ENCODE measurements at places on chromosomes 4 and X. TPM values are rescaled to one million over a fixed set of nuclear protein-coding genes. Genes with fewer than 3 reads are reported as not detected.

Gene PDZD4
- total RNA-seq, result 3.8 TPM

Gene HPF1
- total RNA-seq, result 16.9 TPM

Gene SPANXC
- total RNA-seq, result 0.65 TPM

Gene CCDC110
- total RNA-seq, result not detected

Gene SPATA18
- 3.1 TPM for total RNA-seq

Gene NLGN3
- 1.0 TPM for total RNA-seq

Gene PNMA6A
- 4.8 TPM for total RNA-seq

Gene RADX
- total RNA-seq, result not detected

Gene C1QTNF7
- total RNA-seq, result not detected

Gene RAB33A
- total RNA-seq, result 0.21 TPM

Gene SMIM43
- 0.20 TPM for total RNA-seq

Gene GAGE13
- not detected for total RNA-seq

Gene C4orf17
- total RNA-seq, result not detected

Gene TMSB15B
- 4.9 TPM for total RNA-seq

Gene ODAM
- not detected for total RNA-seq

Gene NPFFR2
- not detected for total RNA-seq

Gene RENBP
- 0.13 TPM for total RNA-seq

Gene TRIM75
- total RNA-seq, result not detected

Gene ALB
- 0.06 TPM for total RNA-seq

Gene STAG2
- 39.2 TPM for total RNA-seq

Gene ASB9
- total RNA-seq, result 20.8 TPM

Gene SMIM31
- 0.07 TPM for total RNA-seq

Gene DOK7
- total RNA-seq, result 0.75 TPM

Gene AFP
- total RNA-seq, result 2.3 TPM

Gene IGSF1
- 0.27 TPM for total RNA-seq

Gene HSD17B13
- total RNA-seq, result 0.06 TPM

Gene GAGE12H
- total RNA-seq, result not detected

Gene SULT1E1
- not detected for total RNA-seq

Gene CLDN2
- 9.9 TPM for total RNA-seq

Gene MAOB
- 0.16 TPM for total RNA-seq

Gene GNL3L
- 19.9 TPM for total RNA-seq

Gene CSN1S1
- total RNA-seq, result not detected

Gene EREG
- 53.5 TPM for total RNA-seq

Gene CHIC2
- total RNA-seq, result 10.8 TPM

Gene VCX3B
- not detected for total RNA-seq

Gene NUDT9
- total RNA-seq, result 25.3 TPM

Gene MSANTD1
- 0.05 TPM for total RNA-seq

Gene CT45A2
- total RNA-seq, result not detected

Gene PNMA3
- 0.13 TPM for total RNA-seq

Gene HSFX1
- total RNA-seq, result 0.14 TPM

Gene PFKFB1
- 0.10 TPM for total RNA-seq

Gene SYNPO2
- total RNA-seq, result 0.96 TPM

Gene MID1
- total RNA-seq, result 51.9 TPM

Gene LIN54
- 4.1 TPM for total RNA-seq

Gene MTTP
- total RNA-seq, result not detected

Gene DDX53
- total RNA-seq, result not detected

Gene CXorf49B
- total RNA-seq, result not detected

Gene FAAH2
- total RNA-seq, result not detected
